ENCODE measurements at places on chromosomes 13 and 19. TPM values are rescaled to one million over a fixed set of nuclear protein-coding genes. Genes with fewer than 3 reads are reported as not detected.

CEACAM3 gene
- total RNA-seq: 0.73 TPM

FPR1 gene
- 1.1 TPM for total RNA-seq

PSG1 gene
- total RNA-seq: not detected

PARP4 gene
- 37.8 TPM for total RNA-seq

THOP1 gene
- 29.0 TPM for total RNA-seq

PLPP2 gene
- total RNA-seq: 2.7 TPM

C1QTNF9 gene
- total RNA-seq: 0.17 TPM

FAM216B gene
- not detected for total RNA-seq

ACP7 gene
- not detected for total RNA-seq

SERPINE3 gene
- not detected for total RNA-seq

PDX1 gene
- total RNA-seq: 0.10 TPM

PNMA8B gene
- total RNA-seq: 0.37 TPM

ZNF587 gene
- total RNA-seq: 5.2 TPM

ZNF649 gene
- 2.3 TPM for total RNA-seq

KLK4 gene
- not detected for total RNA-seq

HSPBP1 gene
- total RNA-seq: 22.3 TPM

NCR1 gene
- 0.58 TPM for total RNA-seq

DCT gene
- total RNA-seq: 0.10 TPM

FFAR3 gene
- total RNA-seq: not detected

FLT3 gene
- total RNA-seq: 0.13 TPM

RNF113B gene
- not detected for total RNA-seq

ANGPTL8 gene
- 56.7 TPM for total RNA-seq

NXNL1 gene
- not detected for total RNA-seq

NAA16 gene
- total RNA-seq: 7.0 TPM

SHISA2 gene
- not detected for total RNA-seq

ZNF112 gene
- 1.1 TPM for total RNA-seq

MYO1F gene
- total RNA-seq: 16.9 TPM

PRPF31 gene
- 22.1 TPM for total RNA-seq

TBXA2R gene
- 2.8 TPM for total RNA-seq

FEM1A gene
- 5.7 TPM for total RNA-seq

S1PR4 gene
- 1.7 TPM for total RNA-seq

CD70 gene
- not detected for total RNA-seq

LRP3 gene
- total RNA-seq: 32.4 TPM

NKPD1 gene
- not detected for total RNA-seq

TJP3 gene
- 16.4 TPM for total RNA-seq

Measured in right lobe of liver (tissue), 6 donors.